NCI-H1092 (cell line): ENCODE measurements at places on chromosomes 3 and 15.
A peak's percentile ranks its signal among the peaks of the same experiment; 100 is the strongest.

- DNase-seq = no peak
Measured at GRCh38 chr3:187963677-187964385, 190.1 kb upstream of the LPP start.

- DNase-seq = peak; percentile 3
Measured at GRCh38 chr15:83205725-83206324, 1.8 kb downstream of the HDGFL3 start.

GRCh38 chr3:175260145-175260794 is 401.1 kb downstream of the NAALADL2 start:
- no peak for DNase-seq

GRCh38 chr15:101447168-101447533 is 42.4 kb downstream of the PCSK6 start:
- DNase-seq = no peak

DNA sequence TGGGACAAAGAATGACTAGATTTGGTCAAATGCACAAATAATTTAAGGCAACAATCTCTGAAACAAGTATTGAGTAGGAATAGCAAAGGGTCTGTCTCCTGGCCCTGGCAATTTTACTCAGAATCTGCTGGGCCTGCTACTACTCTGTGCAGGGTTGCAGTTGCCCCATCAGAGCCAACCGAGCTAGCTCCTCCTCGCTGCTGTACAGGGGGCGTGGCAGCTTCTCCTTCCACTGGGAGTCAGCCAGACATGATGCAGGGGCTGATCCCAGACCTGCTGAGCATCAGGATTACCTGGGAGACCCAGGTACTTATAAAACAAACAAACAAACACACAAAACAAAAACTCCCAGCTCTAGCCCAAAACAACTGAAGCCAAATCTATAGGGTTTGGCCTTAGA is 30.5 kb upstream of the PXYLP1 start:
- DNase-seq = no peak

GRCh38 chr15:40239693-40240618 is 1.1 kb downstream of the PAK6 start:
- DNase-seq = no peak

DNA sequence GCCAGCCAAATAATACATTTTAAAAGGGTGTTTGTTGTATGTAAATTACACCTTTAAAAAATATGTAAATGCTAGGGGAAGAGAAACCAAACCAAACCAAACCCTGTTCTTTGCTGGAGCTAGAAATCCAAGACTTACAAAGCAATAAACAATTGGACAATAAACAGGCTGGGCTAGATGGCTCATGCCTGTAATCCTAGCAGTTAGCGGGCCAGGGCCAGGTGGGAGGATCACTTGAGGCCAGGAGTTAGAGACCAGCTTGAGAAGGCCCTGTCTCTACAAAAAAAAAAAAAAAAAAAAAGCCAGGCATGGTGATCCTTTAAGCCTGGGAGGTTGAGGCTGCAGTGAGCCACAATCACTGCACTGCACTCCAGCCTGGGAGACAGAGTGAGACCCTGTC is 12.5 kb downstream of the STOML1 start:
- no peak for DNase-seq

DNA sequence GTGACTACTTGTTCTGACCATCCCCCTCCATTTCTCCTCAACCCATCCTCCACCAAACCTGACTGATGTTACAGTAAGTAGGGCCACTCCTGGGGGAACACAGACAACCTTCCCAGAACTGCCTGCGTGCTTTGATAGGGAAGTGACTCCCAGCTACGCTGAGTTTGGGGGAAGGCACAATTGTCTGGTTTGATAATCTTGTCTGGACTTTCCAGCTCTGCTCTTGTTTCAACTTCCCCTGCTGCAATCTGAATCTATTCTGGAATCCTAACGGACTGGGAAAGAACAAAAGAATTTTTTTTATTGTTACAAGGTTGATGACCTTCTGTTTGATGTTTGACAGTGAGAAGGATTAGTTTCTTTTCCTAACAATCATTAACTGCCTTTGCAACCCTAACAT is 895.6 kb downstream of the ROBO1 start:
- no peak for DNase-seq

DNA sequence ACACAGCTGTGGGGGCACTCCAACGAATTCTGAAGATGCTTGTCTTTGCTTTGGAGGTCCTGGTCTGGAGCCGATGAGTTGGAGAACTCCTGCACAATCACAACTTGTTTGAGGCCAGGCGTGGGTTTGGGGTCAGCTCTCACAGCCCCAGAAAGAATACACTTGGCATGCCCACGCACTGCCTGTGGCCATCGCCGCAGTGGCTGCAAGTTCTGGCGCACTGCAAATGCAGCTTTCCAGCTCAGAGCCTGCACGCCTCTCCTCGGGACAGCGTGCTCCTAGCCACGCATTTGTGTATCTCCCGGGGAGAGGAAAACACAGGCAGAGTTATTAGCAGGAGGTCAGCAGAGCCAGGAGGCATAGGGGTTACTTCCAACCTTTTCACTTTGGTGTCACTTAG is 282.7 kb downstream of the ADAMTS17 start:
- no peak for DNase-seq

GRCh38 chr3:86815880-86816279 is 175.1 kb downstream of the VGLL3 start:
- DNase-seq = no peak

DNA sequence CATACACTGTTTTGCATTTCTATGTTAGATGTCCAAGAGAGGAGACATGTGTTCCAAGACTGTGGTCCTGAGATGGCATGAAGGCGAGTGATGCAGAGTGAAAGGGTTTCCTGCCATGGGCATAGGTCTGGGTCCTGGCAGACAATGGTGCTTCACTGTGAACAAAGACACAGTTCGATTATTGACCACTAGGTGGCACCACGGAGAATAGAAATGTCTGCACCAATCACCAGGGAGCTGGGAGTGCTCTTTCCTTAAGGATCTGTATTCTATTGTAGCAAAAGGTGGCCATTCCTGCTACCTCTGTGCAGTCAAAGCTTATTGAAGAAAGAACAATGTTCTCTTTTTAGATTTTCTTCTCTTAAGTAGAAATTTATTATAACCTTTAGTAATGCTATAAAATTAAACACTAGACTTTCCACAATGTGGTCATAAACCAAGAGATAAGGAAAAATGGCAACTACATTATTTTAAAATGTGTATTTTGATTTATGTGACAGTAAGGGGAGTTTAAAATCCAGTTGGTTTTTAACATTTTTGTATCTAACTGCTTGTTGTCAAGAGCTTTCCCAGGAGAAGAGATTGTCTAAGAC is 88.7 kb downstream of the GABRG3 start:
- peak; percentile 55 for DNase-seq

- peak; percentile 18 for DNase-seq
Measured at GRCh38 chr3:123618768-123619484, 34.1 kb upstream of the HACD2 start.

DNA sequence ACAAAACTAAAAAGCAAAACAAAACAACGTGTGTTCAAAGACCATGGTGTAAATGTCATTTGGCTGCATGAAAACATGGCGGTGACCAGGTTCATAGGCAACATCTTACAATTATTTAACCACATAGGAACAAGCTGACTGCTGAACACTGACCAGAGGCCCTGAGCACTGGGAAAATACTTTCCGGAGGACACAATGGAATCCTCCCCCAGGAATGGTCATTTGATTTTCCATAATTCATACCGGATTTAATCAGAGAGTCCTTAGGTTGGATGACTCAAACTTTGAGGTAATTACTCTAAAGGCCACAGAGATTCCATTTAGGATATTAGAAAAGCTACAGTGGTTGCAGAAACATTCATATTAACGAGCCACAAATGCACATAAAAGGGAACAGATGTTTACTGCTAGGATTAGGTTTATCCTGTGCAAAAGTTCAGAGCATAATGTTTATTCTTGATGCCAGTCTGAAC is 254.7 kb downstream of the NR1D2 start:
- DNase-seq = no peak

GRCh38 chr3:141921316-141921715 is 44.9 kb downstream of the ATP1B3 start:
- no peak for DNase-seq

DNA sequence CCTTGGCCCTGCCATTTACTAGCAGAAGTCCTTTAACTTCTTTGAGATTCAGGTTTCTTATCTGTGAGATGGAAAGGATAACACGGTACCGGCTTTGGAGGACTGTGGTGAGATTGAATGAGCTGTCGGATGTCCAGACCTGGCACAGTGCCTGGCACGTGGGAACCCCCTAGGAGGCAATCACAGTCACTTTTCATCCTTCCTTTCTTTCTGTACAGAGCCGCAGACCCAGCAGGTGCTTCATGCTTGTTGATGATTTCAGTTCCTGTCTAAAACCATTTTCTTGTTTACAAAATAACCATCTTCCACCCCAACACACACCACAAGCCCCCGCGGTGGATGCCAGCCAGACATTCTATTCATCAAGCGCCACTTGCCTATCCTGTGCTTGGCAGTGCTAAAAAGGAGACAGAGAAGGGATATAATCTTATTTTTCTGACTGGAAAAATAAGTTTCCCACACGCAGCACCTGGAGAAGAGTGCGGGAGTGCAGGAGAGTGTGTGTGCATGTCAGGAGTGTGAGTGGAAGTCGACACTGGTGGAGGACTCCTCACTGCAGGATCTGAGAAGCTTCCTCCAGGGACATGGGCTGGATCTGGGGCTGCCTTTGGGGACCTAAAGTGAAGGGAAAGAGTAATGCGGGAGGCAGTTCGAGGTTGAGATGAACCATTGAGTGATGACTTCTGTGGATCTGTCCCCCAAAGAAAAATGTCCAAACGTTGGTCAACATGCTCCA is 85.7 kb downstream of the ST6GAL1 start:
- no peak for DNase-seq

DNA sequence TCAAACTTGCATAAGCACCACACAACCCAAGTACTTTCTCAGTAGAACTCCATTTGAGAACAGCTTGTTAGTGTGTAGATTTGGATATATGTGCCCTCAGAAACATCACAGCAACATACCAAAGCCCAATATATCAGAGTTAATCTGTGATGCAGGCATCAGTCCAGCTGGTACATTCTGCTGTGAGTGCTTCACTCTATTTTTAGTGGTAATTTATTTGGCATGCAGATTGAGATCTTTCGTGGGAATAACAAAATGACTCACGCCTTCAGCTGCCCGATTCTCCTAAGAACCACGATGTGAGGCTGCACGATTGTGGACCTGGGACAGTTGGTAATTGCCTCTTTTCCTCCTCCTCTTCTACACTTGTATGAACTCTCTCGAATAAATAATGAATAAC is 730.7 kb downstream of the SQOR start:
- DNase-seq = no peak

- DNase-seq = no peak
Measured at GRCh38 chr15:47395076-47395475, 322.2 kb upstream of the SEMA6D start.

- DNase-seq = no peak
Measured at GRCh38 chr3:46228260-46229242, 13.7 kb upstream of the CCR3 start.

DNA sequence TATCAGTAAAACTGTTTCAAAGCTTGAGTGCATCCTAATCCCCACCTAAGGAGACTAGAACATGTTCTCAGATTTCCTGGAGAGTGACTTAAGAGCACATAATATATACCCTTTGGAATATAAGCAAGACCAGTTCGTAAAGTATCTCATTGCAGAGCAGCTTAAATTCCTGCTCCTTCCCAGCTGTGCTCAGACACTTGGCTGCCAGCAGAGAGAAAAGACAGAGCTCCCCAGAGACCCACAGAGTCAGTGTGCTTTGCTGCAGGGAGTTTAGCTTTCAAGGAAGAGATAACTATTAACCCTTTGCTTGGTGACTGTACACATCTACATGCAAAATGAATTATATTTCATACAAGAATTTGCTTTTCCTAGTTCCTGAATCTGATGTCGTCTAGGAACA is 338.1 kb upstream of the ARHGEF26 start:
- no peak for DNase-seq

DNA sequence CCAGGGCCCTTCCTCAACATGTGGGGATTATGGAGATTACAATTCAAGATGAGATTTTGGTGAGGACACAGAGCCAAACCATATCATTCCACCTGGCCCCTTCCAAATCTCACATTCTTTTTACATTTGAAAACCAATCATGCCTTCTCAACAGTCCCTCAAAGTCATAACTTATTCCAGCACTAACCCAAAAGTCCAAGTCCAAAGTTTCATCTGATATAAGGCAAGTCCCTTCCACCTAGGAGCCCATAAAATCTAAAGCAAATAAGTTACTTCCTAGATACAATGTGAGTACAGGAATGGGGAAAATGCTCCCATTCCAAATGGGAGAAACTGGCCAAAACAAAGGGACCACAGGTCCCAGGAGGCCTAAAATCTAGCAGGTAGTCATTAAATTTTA is 309.5 kb upstream of the SLITRK3 start:
- DNase-seq = no peak

DNA sequence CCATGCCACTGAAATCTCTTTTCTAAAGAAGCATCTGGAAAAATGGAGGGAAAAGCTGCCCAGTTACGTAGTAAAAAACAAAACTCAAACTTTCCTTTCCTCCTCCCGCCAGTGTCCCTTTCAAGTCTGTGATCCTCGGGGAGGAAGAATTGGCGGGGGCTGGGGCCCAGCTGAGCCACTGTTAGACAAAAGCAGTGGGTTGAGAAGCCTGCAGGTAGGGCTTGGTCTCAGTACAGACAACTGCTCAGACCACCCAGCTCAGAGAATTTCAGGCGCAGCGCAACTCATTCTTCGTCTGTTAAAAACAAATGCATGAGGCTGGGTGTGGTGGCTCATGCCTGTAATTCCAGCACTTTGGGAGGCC is 117.1 kb downstream of the MYLK start:
- DNase-seq = no peak

DNA sequence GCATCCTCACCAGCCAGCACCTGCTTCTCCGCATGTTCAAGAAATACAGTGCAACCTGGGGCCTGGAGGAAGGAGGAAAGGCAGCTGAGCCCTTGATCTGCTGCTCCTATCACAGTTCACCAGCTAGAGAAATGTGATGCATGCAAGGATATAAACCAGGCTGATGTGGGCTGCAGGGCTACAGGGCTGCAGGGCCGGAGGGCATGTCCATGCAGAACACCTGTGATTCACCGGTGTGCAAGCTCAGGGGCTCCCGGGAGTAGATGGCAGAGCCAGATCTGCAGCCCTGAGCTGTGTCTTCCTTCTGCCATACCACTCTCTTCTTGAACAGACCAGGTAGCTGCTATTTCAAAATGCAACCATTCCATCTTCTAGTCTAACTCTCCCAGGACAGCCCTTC is 84.9 kb downstream of the HMG20A start:
- DNase-seq = no peak

DNA sequence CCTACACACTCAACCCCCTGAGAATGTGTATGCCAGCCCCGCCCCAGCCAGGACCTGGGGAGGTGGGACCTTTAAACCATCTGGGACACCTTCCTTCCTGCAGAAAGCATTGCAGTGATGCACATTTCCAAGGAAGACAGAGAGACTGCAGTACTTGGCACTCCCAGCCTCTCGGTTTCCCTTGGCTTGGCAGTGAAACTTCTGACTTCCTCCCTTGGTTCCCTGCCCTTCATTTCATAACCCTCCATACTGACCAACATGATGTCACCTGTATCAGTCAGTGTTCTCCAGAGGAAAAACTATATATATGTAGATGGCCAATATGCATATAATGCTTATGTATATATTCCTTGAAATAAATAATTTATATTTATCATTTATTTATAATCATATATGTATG is 103.2 kb downstream of the SST start:
- no peak for DNase-seq

GRCh38 chr3:43871627-43872245 is 181.0 kb downstream of the ABHD5 start:
- no peak for DNase-seq
